ENCODE measurements at places on chromosomes 12 and 14.

GRCh38 chr14:35374263-35374712 lies 30.3 kb downstream of the NFKBIA start:
- DNase-seq = peak; percentile 96

DNA sequence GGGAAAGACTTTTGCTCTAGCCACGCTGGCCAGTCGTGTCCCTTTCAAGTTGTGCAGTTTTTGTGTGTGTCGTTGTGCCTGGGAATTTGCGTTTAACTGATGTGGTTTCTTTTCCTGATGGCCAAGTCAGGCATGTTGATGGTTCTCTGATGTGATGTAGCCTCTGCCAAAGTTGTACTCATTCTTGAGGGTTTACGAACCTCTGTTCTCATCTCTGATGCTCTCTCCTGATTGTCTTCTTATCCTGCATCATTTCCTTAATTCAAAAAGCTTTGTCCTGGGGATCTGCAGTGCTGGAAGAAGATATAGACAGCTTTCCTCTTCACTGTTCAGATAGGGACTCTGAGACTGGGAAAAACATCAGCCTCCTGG lies 25.4 kb downstream of the CD9 start:
- no peak for DNase-seq

DNA sequence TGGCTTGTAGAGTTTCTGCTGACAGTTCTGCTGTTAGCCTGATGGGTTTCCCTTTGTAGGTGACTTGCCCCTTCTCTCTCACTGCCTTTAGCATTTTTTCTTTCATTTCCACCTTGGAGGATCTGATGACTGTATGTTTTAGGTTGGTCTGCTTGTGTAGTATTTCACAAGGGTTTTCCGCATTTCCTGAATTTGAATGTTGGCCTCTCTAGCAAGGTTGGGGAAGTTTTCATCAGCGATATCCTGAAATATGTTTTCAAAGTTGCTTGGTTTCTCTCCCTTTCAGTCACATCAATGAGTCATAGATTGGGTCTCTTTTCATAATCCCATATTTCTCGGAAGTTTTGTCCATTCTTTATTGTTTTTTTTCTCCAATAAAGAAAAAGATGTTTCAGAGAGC lies 11.4 kb downstream of the NOPCHAP1 start:
- DNase-seq = peak; percentile 55

GRCh38 chr12:111033281-111034082 lies 113.1 kb upstream of the MYL2 start:
- no peak for DNase-seq

DNA sequence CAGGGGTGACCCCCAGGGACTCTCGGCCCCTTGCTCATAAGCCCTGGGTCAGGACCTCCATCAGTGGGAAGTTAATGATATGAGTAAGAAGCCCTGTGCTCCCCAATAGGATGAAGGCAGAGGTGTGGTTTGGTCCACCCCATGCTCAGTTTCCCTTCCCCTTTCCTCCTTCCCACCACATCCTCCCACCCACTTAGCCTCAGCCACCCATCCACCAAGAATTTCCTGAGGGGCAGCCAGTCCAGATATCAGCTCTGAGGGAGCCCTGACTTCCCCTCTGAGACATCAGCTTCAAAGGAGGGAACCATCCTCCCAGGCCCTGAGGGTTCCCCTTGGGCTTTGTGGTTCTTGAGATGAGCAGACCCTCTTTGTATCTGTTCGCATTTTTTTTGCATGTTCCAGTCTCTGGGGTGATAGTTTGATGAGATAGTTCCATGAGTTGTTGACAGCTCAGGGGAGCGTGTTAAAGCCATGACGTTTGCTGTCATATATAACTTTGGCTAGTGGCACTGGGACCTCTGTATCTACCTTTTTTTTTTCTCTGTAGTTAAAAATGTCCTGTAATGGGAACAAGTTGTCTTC lies 71.2 kb downstream of the LGMN start:
- DNase-seq = peak; percentile 93

- no peak for DNase-seq
Observed at GRCh38 chr14:36271939-36272907, 48.2 kb downstream of the MBIP start.

GRCh38 chr12:116881325-116881876 lies at the start of gene HRK:
Gene HRK, minus strand, starts transcription at chr12:116881441. Its CDS starts 134 bp downstream, at chr12:116881307.
- DNase-seq = no peak

DNA sequence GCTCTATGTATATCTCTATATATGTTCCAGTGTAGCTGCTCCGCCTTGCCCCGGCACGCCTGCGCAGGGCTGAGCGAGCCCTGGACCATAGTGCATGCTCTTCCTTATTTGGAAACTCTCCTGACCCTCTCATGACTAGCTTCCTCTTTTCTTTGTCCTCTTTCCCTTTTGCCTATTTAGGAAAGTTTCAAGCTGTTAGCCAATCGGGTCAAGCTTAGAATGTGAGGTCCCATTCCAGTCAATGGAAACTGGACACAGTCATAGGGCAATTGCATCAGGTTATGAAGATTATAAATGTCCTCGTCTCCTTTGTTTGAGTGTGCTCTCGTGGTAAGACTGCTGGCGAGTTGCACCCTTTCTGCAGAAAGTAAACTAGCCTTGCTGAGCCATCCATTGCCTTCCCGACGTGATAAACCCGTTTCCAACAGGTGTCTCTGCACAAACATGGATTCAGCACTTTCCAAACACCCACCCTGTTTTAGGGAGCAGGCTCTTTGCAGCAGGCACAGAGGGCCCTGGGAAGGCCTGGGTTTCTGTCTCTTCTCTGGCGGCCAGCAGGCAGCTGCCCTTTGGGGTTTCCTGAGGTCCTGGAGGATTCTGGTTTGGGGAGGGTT lies 30.9 kb downstream of the CCDC92 start:
- DNase-seq = peak; percentile 95
